Thymus (tissue), 14 donors: ENCODE measurements at places on chromosomes 11 and 22.

DNA sequence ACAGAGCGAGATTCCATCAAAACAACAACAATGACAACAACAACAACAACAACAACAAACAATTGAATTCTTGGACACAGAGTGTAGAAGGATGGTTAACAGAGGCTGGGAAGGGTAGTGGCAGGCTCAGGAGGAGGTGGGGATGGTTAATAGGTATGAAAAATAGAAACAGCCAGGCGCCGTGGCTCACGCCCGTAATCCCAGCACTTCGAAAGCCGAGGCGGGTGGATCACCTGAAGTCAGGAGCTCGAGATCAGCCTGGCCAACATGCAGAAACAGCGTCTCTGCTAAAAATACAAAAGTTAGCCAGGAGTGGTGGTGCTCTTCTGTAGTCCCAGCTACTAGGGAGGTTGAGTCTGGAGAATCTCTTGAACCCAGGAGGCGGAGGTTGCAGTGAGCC, 122.9 kb upstream of the GRIA4 start:
- H3K4me3 ChIP-seq, result no peak overlapping the region
- no peak overlapping the region for H3K27ac ChIP-seq
- DNase-seq, result no peak

- H3K4me1 ChIP-seq, result no peaks in the 10 kb centered on the region
- H3K36me3 ChIP-seq, result no peaks in the 10 kb centered on the region
- no peak overlapping the region for H3K4me3 ChIP-seq
- H3K27ac ChIP-seq, result no peak overlapping the region
- no peak for DNase-seq
Measured at GRCh38 chr11:132559331-132560036, 972.8 kb downstream of the OPCML start.

- H3K36me3 ChIP-seq, result no peaks in the 10 kb centered on the region
- no peak for DNase-seq
- H3K27me3 ChIP-seq, result no peaks in the 10 kb centered on the region
- no peak overlapping the region for H3K27ac ChIP-seq
- no peaks in the 10 kb centered on the region for H3K4me1 ChIP-seq
Measured at GRCh38 chr11:94046796-94047195, 25.6 kb downstream of the HEPHL1 start.

DNA sequence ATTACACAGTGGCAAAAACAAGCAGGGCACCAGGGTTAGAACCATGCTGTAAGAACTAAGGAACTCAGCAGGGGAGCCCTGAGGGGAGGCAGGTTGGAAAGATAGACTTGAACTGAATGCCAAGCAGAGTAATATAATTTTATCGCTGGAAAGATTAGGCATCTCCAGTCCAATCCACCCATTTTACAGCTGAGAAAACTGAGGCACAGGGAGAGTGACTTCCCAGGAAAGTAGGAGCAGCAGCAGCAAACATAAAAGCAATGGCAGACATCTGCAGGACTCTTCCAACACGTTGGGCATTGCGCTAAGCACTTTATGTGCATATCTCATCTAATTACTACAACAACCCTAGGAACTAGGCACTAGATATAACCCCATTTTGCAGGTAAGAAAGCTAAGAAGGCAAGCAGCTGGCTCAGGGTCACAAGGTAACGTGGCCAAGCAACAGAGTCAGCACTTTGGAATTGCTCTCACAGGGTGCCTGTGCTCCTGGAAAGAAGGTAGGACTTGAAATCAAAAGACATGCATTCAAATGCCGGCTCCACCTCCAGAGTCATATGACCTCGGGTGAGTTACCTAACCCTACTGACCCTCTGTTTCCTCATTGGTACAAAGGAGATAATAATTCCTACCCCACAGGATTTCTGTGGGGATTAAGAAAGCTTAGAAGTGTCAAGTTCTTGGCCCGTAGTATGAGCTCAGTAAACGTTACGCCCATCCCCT, 215.3 kb downstream of the BARX2 start:
- H3K27me3 ChIP-seq, result no peaks in the 10 kb centered on the region
- H3K36me3 ChIP-seq, result no peaks in the 10 kb centered on the region
- no peaks in the 10 kb centered on the region for H3K4me1 ChIP-seq
- no peak overlapping the region for H3K4me3 ChIP-seq
- no peak overlapping the region for H3K27ac ChIP-seq

GRCh38 chr11:34495239-34495723, 18.3 kb downstream of the ELF5 start:
- no peak overlapping the region for H3K4me3 ChIP-seq
- no peak overlapping the region for H3K27ac ChIP-seq
- no peak for DNase-seq

GRCh38 chr11:109756521-109756920, 334.5 kb downstream of the C11orf87 start:
- H3K27ac ChIP-seq, result no peak overlapping the region
- no peaks in the 10 kb centered on the region for H3K36me3 ChIP-seq
- no peak for DNase-seq
- H3K4me1 ChIP-seq, result no peaks in the 10 kb centered on the region
- H3K4me3 ChIP-seq, result no peak overlapping the region
- no peaks in the 10 kb centered on the region for H3K27me3 ChIP-seq

GRCh38 chr11:75103380-75104026, 6.8 kb upstream of the OR2AT4 start:
- H3K27me3 ChIP-seq, result no peaks in the 10 kb centered on the region
- no peaks in the 10 kb centered on the region for H3K36me3 ChIP-seq
- H3K27ac ChIP-seq, result no peak overlapping the region
- no peak overlapping the region for H3K4me3 ChIP-seq
- H3K4me1 ChIP-seq, result no peaks in the 10 kb centered on the region
- no peak for DNase-seq

DNA sequence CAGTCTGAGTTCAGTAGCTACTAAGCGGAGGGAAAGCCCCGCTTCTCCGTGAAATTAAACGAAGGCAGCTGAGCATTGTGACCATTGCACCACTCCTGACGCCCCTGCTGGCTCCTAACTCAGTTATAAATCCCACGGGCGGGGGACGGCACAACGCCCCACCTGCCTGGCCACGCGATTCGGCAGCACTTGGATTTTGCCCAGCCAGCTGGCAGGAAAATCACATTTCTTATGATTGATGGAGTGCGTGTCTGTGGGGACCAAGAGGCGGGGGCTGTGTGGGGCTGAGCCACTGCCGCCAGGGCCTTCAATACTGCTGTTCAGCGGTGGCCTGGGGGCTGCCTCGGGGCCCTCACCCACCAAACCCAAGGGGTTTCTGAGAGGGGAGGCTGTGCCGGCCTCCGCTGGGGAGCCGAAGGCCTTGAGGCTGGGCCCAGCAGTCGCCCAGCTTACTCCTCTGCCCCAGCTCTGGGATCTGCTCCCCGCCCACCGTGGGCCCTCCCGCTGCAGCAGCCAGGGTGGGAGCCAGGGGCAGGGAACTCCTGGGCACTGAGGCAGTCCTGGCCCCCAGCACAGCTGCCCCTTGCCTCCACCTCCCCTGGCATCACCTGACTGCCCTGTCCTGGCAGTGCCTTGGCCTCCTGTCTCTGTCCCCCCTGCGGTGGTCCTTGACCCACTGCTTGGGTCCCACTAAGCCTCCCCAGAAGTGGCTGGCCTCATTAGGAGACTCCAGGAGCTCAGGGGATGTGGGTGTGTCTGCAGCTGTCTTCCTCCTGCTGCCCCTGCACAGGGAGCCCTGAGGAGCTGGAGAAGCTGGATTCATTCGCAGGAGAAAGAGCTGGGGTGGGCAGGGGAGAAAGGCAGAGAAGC, 30.7 kb downstream of the SHISAL1 start:
- H3K27ac ChIP-seq, result no peak overlapping the region
- no peaks in the 10 kb centered on the region for H3K36me3 ChIP-seq
- no peak for DNase-seq
- peaks cover 12% of the 10 kb centered on the region for H3K4me1 ChIP-seq
- peaks cover 4% of the 10 kb centered on the region for H3K27me3 ChIP-seq
- no peak overlapping the region for H3K4me3 ChIP-seq

- no peak overlapping the region for H3K4me3 ChIP-seq
- no peaks in the 10 kb centered on the region for H3K36me3 ChIP-seq
- DNase-seq, result no peak
- no peaks in the 10 kb centered on the region for H3K27me3 ChIP-seq
- no peaks in the 10 kb centered on the region for H3K4me1 ChIP-seq
- H3K27ac ChIP-seq, result no peak overlapping the region
Measured at GRCh38 chr11:224424-224823, 11.7 kb downstream of the SIRT3 start.

DNA sequence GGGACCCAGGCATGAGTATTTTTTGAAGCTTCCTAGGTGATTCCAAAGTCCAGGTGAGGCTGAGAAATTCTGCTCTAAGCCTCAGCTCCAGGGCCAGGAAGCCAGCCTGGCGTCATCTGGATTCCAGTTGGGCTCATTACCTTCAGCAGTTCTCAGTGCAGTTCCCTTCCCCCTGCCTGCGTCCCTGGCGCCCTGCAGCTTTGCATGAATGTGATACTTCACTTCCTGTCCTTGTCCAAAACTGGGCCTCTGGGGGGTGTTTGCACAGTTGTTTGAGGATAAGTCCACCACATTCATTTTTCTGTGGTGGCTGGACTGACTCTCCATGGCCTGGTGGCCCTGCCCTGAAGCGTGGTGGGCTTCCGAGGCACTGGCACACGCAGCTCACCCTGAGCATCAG, 98.1 kb downstream of the TENM4 start:
- H3K4me3 ChIP-seq, result no peak overlapping the region
- no peaks in the 10 kb centered on the region for H3K27me3 ChIP-seq
- no peaks in the 10 kb centered on the region for H3K36me3 ChIP-seq
- no peak overlapping the region for H3K27ac ChIP-seq
- no peak for DNase-seq

- H3K36me3 ChIP-seq, result no peaks in the 10 kb centered on the region
- no peaks in the 10 kb centered on the region for H3K27me3 ChIP-seq
- DNase-seq, result no peak
- H3K4me3 ChIP-seq, result no peak overlapping the region
Measured at GRCh38 chr11:83642500-83642899, 356.3 kb upstream of the CCDC90B start.

GRCh38 chr11:35114906-35115687, 23.9 kb upstream of the CD44 start:
- H3K27me3 ChIP-seq, result no peaks in the 10 kb centered on the region
- no peak overlapping the region for H3K27ac ChIP-seq
- H3K36me3 ChIP-seq, result no peaks in the 10 kb centered on the region
- no peak for DNase-seq
- peaks cover 37% of the 10 kb centered on the region for H3K4me1 ChIP-seq

DNA sequence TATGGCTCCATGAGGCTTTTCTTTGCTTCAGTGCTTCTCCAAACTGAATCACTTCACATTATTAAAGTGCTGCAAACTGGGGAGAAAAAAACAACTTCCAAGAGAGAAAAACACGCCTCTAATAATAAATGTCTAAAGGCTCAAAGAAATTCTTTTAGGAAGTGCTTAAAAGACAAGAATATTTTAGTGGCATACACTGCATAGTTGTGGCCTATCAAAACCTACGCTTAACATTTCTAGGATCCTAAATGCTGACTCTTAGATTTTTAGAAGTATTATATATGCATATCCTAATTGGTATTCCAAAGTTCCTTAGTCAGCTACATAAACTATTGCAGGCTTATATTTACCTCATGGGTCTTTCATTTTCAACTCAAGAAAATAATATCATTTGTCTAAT, 879.0 kb upstream of the CCDC90B start:
- DNase-seq, result no peak
- H3K36me3 ChIP-seq, result no peaks in the 10 kb centered on the region
- no peak overlapping the region for H3K4me3 ChIP-seq
- no peak overlapping the region for H3K27ac ChIP-seq
- H3K27me3 ChIP-seq, result no peaks in the 10 kb centered on the region
